ENCODE measurements at places on chromosomes 2 and 18.

DNA sequence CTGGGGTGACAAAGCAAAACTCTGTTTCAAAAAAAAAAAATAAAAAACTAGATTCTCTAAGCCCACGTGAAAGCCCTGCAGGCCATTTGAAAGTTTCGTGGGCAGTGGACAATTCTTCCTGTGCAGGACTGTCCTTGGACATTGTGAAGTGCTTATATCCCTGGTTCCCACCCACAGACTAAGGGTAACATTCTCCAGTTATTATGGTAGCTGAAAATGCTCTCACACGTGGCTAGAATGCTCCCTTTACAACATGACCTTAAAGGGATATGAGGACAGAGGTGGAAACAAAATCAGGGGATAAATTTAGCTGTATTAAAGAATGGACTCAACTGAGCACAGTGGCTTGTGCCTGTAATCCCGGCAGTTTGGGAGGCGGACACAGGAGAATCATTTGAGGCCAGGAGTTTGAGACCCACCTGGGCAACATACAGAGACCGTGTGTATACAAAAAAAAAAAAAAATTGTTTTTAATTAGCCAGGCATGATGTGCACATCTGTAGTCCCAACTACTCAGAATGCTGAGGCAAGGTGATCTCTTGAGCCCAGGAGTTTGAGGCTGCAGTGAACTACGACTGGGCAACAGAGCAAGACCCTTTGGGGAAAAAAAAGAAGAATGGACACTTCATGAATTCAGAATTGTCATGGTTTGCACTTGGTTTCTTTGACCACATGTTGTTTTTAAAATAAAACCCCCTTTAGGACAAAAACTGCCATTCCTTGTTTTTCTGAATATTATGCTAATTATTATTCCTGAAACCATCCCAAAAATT, 167.9 kb downstream of the MGAT5 start:
- DNase-seq = no peak

- no peak for DNase-seq
These were observed 103.9 kb upstream of the MCFD2 start for GRCh38 chr2:47019532-47019931.

DNA sequence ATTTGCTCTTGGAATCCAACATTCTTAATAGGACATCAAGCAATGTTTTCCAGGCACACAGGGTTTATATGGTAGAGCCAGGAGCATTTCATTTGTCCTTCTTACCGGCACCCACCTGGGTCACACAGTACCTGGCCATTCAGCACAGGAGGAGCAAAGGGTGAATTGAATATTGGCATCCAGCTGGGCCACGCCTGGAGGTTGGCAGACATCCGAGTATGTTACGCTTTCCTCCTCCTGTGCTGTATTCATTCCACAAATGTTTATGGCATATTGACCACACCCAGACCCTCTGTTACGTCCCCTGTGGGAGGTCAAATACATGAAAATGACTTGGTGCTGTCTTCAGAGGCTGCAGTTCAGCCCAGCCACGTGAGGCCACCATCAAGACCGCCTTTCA, 206.2 kb downstream of the RTP5 start:
- no peak for DNase-seq

DNA sequence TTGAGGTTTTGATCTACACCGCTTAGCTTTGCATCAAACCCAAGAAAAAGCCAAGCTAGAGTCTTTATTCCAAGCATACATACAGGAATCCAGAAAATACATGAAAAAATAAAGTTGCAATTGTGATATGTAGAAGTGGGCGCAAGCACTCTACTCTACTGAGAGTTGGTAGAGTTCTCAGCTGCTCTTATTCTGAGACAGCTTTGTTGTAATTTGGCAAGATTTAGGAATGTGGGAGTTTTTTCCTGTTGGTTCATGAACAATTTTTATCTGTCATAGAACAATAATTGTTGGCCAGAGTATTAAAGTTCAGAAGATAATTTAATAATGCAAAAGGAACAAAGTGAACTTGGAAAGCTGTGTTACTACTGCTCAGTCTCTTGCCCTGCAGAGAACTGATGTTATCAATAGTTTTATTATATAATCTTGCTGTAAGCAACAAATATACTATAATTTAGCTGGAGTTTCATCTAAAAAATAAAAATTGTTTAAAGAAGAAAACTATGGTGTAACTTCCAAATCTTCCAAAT, 302.0 kb upstream of the RND3 start:
- DNase-seq = no peak

DNA sequence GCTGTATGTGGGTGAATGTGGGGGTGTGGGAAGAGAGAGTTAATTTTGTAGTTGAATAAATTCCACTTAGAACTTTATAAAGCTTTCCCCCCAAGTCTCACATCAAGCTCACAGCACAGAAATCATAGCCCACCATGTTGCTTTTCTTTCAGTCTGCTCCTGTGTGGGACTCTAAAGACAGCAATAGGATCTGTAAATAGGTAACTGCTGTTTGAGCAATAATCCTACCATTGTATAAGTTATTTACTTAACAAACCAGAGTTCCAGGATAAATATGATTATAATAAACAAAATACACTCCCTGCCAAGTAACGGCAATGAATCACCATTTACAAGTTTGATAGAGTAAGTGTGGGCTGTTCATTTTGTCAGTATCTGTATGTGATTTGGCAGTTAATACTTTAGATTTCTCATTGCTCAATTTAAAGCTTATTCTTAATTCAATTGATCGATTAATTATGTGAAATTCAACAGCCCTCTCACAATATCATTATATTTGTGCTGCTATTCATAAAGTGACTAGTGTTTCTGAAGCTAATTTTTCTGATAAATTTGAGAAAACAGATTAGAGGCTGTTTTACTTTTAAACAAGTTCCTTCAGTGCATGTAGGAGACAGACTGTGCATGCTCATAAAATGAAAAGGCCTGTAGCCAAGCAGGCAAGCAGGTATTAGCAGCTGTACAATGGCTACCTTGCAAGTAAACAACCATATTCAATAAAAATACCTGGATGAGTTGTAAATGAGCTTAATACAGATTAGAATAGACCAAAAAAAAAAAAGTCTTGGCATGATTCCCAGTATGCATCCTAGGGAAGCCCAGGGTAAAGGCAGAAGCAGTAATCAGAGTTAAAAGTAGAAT, 142.7 kb downstream of the PDE11A start:
- no peak for DNase-seq

DNA sequence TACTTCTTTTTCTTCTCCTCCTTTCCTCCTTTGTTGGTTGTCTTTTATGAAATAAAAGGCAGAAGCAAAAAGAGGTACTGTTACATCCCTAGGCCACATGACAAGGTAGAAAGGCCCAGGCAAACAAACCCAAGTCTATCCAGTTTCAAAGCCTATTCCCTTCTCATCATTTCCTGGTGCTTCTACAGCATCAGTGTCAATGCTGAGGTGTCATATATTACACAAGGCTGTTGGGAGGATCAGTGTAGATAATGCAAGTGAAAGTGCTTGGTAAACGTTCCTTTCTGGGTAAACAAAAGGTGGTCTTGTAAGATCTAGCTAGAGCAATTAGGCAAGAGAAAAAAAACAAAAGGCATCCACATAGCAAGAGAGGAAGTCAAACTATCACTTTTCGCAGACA, 64.9 kb downstream of the EVA1A start:
- DNase-seq = no peak

GRCh38 chr2:52897511-52898044, 870.0 kb upstream of the CHAC2 start:
- DNase-seq = no peak

DNA sequence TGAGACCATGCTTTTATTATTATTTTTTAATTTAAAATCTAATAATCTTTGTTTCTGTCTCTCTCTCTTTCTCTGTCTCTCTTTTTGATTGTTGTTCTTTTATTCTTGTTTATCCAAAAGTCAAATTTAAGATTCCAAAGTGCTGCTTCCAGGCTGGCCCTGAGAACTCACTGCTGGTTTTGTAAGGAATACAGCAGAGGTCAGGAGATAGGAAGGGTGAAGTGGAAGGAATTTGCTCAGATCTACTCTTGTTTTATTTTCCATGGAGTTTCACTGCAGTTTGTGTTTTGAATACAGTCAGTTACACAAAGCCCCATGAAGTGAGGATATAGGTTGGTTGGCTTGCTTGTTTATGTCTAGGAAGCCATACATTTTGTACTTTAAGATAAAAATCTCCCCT, 168.1 kb downstream of the MIB1 start:
- DNase-seq = no peak

DNA sequence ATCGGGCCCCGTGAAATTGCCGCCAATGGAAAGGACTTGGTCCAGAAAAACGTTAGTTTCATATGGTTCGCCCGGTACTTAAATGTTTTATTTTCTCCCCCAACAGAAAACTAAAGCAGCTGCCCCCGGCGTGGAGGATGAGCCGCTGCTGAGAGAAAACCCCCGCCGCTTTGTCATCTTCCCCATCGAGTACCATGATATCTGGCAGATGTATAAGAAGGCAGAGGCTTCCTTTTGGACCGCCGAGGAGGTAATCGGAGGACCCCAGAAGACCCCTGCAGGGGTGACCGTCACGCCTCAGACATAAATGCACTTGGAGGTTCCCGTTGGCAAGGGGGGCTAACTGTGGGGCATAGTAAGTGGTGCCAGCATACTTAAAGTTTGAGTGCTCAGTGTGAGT, 742 bp downstream of the RRM2 start:
- no peak for DNase-seq

- no peak for DNase-seq
These were observed 2.0 kb downstream of the RAPH1 start for GRCh38 chr2:203532957-203533658.

DNA sequence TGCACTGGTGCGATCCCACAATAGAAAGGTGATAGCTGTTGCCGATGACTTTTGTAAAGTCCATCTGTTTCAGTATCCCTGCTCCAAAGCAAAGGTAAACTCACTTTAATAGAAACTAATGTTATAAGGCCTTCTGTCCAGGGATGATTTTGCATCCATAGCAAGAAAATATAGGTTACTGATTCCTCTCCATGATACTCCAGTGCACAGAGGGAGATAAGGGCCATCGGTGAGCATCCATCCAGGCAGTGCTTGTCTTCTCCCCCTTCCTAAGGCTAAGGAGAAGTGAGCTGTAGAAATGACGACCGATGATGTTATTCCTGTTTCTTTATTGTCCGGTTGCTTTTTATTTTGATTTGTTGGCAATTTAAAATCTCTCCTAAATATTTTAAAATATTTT, 32.1 kb downstream of the COX7A2L start:
- no peak for DNase-seq

DNA sequence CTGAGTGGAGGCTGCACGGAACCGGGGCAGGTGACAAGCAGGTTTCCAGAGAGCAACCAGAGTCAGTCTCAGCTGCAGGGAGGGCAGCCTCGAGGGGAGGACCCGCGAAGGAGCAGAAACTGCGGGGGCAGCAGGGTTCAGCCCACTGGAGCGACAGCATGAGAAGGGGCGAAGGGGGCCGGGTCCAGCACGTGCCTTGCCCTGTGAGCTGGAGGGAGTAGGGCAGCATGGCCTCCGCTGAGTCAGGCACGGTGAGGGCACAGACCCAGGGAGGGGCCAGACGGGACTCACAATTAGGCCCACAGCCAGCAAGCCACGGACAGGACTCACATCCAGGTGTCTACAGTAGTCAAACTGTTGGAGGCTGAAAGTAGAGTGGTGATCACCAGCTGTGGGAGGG, 22.7 kb upstream of the ATP9B start:
- DNase-seq = no peak

DNA sequence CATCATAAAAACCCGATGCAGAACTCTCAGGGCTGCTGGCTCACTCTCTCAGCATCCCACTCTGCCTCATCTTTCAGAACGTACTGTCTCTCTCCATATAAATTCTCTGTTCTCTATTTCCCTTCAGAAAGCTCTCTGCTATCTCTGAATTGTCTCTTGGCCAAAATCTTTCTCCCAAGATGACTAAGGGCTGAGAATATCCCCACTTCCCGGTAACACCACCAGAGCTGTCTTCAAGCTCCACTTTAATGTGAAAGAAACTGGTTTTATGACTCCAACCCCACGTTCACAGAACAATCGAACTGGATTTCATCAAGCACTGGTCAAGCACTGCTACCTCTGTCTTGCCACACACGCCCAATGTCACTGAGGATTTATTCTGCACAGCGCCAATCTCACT, 22.4 kb downstream of the TGFBRAP1 start:
- DNase-seq = no peak
